CD4-positive, alpha-beta T cell (primary cell): ENCODE measurements at places on chromosomes 2 and 18.

- no peaks in the 10 kb centered on the region for H3K36me3 ChIP-seq
- H3K27me3 ChIP-seq: peaks cover 21% of the 10 kb centered on the region
- no peak overlapping the region for H3K4me3 ChIP-seq
- peaks cover 6% of the 10 kb centered on the region for H3K4me1 ChIP-seq
Observed at GRCh38 chr2:47344890-47345589, 57.9 kb upstream of the MSH2 start.

DNA sequence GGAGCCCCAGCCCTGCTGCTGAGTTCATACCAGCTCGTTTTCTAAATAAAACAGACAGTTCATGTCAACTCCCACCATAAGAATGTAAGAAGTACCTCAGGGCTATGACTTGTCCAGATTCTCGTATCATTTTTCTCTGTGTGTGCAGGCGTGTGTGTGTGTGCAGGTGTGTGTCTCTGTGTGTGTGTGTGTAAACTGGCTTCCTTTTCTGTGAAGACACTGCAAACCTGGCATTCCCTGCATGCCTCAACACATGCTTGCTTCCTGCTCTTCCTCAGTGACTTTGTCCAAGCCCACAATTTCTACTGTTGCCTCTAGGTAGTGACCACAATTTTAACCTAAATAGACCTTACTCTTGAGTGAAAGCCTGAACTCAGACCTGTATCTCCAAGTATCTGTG, 879.0 kb downstream of the SLC4A3 start:
- no peaks in the 10 kb centered on the region for H3K4me1 ChIP-seq
- H3K4me3 ChIP-seq: no peak overlapping the region
- no peaks in the 10 kb centered on the region for H3K27me3 ChIP-seq
- no peak overlapping the region for H3K27ac ChIP-seq

DNA sequence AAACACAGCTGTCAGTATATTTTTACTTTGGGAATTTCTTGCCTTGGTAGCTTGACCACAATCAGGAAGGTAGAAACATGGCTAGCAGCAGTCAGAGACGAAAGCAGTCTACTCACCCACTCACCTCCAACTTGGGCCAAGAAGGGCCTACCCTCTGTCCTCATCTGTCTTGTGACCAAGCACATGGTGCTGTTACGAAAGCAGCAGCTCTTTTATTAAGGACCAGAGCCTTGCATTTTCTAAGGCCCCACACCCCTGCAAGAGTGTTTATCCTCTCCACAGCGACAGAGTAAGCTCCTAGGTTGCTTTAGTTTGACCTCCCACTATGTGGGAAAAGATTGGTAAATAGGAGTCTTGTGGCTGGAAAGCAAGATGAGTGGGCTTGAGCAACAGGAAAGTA, 31.3 kb upstream of the MSTN start:
- H3K27me3 ChIP-seq: no peaks in the 10 kb centered on the region
- no peak overlapping the region for H3K4me3 ChIP-seq
- no peak overlapping the region for H3K27ac ChIP-seq

- H3K27me3 ChIP-seq: no peaks in the 10 kb centered on the region
- peaks cover 9% of the 10 kb centered on the region for H3K4me1 ChIP-seq
- H3K4me3 ChIP-seq: no peak overlapping the region
- no peak for DNase-seq
Observed at GRCh38 chr2:181430406-181431118, 26.6 kb upstream of the ITGA4 start.

DNA sequence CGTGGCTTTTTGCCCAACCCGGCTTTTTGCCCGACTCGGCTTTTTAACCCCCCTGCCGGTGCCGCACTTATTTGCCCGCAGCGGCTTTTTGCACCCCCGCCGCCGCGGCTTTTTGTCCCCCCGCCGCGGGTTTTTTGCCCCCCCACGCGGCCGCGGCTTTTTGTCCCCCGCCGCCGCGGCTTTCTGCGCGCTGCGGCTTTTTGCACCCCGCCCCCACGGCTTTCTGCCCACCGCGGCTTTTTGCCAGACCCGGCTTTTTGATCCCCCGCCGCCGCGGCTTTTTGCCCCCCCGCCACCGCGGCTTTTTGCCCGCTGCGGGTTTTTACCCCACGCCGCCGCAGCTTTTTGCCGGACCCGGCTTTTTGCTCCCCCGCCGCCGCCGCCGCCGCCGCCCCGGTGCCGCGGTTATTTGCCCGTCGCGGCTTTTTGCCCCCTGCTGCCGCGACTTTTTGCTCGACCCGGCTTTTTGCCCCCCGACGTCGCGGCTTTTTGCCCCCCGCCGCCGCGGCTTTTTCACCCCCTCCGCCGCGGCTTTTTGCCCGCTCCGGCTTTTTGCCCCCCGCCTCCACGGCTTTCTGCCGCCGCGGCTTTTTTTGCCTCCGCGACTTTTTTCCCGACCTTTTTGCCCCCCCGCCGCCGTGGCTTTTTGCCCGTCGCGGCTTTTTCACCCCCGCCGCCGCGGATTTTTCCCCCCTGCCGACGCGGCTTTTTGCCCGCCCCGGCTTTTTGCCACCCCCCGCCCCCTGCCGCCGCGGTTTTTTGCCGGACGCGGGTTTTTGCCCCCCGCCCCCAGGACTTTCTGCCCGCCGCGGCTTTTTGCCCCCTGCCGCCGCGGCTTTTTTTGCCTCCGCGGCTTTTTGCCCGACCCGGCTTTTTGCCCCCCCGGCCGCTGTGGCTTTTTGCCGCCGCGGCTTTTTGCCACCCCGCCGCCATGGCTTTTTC, 2786.5 kb downstream of the RPIA start:
- H3K27me3 ChIP-seq: peaks cover 16% of the 10 kb centered on the region
- no peak overlapping the region for H3K27ac ChIP-seq
- no peaks in the 10 kb centered on the region for H3K36me3 ChIP-seq

GRCh38 chr2:4357121-4357520, 653.7 kb downstream of the DCDC2C start:
- no peak overlapping the region for H3K27ac ChIP-seq
- no peaks in the 10 kb centered on the region for H3K4me1 ChIP-seq
- no peaks in the 10 kb centered on the region for H3K36me3 ChIP-seq
- no peak overlapping the region for H3K4me3 ChIP-seq
- H3K27me3 ChIP-seq: no peaks in the 10 kb centered on the region
- no peak for DNase-seq

- DNase-seq: no peak
- no peak overlapping the region for H3K4me3 ChIP-seq
- no peak overlapping the region for H3K27ac ChIP-seq
- no peaks in the 10 kb centered on the region for H3K4me1 ChIP-seq
- no peaks in the 10 kb centered on the region for H3K27me3 ChIP-seq
Observed at GRCh38 chr2:123720760-123721159, 304.3 kb upstream of the CNTNAP5 start.

GRCh38 chr2:42537493-42537892, 30.9 kb upstream of the MTA3 start:
- no peak for DNase-seq
- H3K27me3 ChIP-seq: no peaks in the 10 kb centered on the region
- H3K4me1 ChIP-seq: no peaks in the 10 kb centered on the region

DNA sequence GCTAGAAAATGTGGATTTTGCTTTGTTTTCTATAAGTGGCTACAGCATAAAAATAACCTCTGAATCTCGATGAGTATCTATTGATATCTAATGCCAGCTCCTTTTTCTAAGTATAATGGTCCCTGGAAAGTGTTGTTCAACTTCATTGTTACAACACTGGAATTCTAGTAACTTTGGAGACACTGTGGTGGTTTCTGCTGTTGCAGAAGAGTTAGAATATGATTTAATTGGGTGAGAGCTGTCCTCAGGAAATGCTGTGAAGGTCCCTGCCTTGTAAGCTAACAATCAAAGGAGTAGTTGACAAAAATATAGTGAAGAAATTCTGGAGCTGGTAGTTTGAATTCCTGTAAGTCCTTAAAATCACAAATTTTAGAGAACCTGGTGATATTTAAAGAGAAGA, 62.1 kb downstream of the C18orf63 start:
- H3K27me3 ChIP-seq: no peaks in the 10 kb centered on the region
- H3K4me3 ChIP-seq: no peak overlapping the region
- H3K27ac ChIP-seq: peak overlapping the region; percentile 4
- peaks cover 54% of the 10 kb centered on the region for H3K4me1 ChIP-seq

- no peak overlapping the region for H3K4me3 ChIP-seq
- H3K4me1 ChIP-seq: no peaks in the 10 kb centered on the region
- no peak overlapping the region for H3K27ac ChIP-seq
- no peak for DNase-seq
Observed at GRCh38 chr18:62812242-62812641, 96.9 kb downstream of the PHLPP1 start.
